T-cell (primary cell): ENCODE measurements at places on chromosomes 11 and 22. TPM values are rescaled to one million over a fixed set of nuclear protein-coding genes. Genes with fewer than 3 reads are reported as not detected.

GRCh38 chr11:95512177-95512576 lies 277.4 kb downstream of the FAM76B start:
- H3K27me3 ChIP-seq: no peaks in the 10 kb centered on the region
- no peaks in the 10 kb centered on the region for H3K36me3 ChIP-seq
- no peaks in the 10 kb centered on the region for H3K4me1 ChIP-seq
- no peak overlapping the region for H3K27ac ChIP-seq
- H3K4me3 ChIP-seq: no peak overlapping the region

DNA sequence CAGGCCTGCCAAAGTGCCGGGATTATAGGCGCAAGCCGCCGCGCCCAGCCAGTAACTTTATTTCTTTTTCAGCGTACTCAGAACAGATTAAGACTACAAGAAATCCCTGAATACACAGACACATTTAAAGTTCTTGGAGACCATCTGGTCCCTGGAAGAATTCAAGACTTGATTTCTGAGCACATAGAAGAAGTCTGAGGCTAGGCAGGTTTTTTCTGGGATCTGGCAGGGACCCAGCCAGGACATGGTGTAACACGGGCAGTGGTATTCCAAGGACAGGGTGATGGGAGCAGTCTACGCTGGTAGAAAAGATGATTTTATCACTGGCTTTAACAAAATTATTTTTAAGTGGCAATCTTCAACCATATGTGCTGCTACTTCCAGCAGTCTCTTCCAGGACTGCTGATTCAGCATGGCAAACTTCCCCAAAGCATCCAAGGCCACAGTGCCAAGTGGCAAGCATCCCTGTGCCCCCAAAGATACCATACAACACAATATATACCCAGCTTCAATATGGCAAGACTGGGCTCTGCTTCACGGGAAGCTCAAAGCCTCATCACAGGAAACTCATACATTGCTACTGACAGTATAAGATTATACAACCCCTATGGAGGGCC lies 105.2 kb upstream of the OR5AK2 start:
- H3K27me3 ChIP-seq: no peaks in the 10 kb centered on the region
- DNase-seq: no peak
- no peaks in the 10 kb centered on the region for H3K4me1 ChIP-seq
- H3K4me3 ChIP-seq: no peak overlapping the region
- H3K27ac ChIP-seq: no peak overlapping the region

GRCh38 chr22:42994276-42994916 lies 20.6 kb downstream of the PACSIN2 start:
- no peaks in the 10 kb centered on the region for H3K4me1 ChIP-seq
- no peak for DNase-seq
- H3K27me3 ChIP-seq: no peaks in the 10 kb centered on the region
- no peak overlapping the region for H3K4me3 ChIP-seq
- no peak overlapping the region for H3K27ac ChIP-seq

CAVIN3 gene
- total RNA-seq: not detected

MPZL3 gene
- total RNA-seq: 16.5 TPM

RIMBP3B gene
- total RNA-seq: 3.1 TPM
